ENCODE measurements at places on chromosomes 1 and 21.

GRCh38 chr1:165842023-165842670, 14.7 kb downstream of the UCK2 start:
- DNase-seq: no peak

DNA sequence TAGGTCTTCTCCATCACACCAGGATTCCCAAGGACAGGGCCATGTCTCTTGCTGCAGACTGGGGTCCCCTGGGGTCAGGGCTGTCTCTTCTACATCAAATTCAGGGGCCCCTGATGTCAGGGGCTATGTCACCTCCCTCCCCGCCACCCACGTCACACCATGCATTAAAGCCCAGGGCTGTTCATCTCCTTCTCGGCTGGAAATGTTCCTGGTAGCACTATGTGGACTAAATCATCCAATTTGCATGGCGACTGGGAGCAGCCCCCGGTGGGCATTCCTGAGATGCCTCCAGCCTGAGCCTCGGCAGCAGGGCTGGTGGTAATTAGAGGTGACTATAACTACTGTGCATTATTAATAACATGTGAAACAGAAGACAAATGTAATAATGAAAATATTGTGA, 151.7 kb upstream of the HMGB4 start:
- DNase-seq: no peak

GRCh38 chr1:25680701-25681100, 64.1 kb downstream of the MAN1C1 start:
- no peak for DNase-seq

DNA sequence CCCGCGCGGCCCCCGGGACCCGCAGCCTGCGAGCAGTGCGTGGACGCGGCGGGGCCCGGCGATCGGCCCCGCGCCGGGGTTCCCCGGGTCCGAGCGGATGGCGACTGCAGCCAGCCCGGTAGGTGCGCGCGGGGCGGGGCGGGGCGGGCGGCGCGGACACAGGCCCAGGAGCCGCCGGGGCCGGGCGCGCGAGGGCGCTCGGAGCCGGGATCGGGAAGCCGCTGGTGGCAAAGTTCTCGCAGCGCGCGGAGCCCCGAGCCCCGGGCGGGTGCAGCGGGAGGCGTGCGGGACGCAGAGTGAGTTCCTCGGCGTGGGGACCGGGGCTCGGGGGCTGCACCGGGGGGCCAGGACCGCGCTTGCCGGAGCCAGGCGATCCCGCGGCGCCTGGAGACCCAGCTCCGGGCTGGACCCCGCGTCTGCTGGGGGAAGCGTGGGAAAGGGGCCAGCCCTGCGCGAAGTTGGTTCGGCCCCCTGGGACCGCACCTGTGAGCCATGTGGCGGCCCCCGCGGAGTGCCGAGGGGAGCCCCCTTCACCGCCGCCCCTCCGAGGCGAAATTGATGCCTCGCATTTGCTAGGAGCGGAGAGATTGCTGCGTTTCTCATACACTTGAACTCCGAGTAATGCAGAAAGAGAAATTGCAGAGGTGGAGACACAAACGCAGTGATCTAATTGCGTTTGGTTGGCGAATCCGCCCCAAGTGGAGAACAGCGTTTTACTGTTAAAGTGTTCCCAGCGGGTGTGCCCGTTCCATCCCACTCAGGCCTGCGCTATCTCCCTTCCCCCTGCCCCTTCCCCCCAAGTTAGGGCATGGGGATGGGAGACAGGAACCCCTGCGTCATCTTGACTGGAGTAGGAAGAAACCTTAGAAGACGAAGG, 228.9 kb upstream of the TMEM51 start:
- DNase-seq: peak; percentile 74

DNA sequence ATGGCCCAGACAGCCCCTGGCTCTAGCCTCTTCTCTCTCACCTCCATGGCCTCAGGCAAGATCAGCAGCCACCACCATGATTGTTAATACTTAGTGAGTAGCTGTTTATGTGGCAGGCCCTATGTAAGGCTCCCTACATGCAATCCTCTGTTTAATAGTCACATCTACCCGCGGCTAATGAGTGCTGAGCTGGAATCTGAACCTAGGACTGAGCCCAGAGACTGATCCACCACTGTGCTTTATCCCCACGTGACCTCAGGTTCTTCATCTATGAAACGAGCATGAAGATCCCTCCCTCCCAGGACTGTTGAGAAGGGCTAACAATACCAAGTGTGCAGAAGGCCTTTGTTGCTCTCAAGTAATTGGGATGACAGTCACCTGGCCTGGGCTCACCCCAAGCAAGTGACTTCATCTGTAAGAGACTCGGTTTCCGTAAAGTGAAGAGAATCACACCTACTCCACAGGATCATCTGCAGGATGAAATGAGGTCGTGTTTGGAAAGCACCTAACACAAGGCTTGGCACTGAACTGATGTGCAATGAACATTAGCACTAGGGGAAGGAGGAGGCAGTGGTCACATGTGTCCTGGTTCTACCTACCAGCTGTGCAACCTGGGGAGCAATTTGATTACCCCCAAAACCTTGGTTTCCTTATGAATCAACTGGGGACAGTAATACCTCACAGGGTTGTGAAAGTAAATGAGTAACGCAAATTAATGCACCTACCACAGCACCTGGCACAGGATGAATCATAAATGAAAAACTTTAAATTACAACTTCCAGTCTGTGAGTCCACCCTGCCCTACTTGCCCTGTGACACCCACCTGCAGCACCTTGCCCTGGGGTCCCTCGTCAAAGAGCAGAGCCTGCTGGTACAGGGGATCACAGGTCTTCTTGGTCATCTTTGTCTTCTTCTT, 37.2 kb downstream of the RIMS3 start:
- DNase-seq: no peak

- no peak for DNase-seq
Observed at GRCh38 chr1:188314557-188315137, 1485.9 kb downstream of the PLA2G4A start.

DNA sequence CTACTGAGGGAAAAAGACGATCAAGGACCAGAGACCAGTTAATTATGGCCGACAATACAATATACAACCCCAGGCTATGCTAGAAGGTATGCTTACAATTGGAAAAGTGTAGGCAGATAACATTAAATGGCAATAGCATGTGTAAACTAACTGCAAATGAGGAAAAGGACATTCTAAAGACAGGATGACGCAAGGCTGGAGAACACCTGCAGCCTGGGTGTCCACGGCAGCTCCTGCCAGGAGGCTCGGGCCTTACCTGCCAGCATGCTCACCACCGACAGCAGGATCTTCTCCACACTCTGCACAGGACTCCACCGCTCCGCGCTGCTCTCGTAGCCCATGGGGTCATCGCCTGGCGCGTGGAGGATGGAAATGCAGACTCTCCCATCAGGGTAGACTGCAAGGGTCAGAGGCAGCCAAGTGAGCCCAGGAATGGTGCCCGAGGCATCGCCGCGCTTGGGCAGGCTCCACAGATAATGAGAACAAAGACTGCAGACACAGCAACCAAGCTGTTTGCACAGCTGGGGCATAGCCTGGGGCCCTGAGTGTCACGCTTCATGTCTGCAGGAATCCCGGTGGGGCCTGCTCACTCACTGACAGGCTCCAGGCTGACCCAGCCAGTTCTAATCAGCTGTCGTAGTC, 28.2 kb downstream of the UBE2G2 start:
- DNase-seq: no peak

DNA sequence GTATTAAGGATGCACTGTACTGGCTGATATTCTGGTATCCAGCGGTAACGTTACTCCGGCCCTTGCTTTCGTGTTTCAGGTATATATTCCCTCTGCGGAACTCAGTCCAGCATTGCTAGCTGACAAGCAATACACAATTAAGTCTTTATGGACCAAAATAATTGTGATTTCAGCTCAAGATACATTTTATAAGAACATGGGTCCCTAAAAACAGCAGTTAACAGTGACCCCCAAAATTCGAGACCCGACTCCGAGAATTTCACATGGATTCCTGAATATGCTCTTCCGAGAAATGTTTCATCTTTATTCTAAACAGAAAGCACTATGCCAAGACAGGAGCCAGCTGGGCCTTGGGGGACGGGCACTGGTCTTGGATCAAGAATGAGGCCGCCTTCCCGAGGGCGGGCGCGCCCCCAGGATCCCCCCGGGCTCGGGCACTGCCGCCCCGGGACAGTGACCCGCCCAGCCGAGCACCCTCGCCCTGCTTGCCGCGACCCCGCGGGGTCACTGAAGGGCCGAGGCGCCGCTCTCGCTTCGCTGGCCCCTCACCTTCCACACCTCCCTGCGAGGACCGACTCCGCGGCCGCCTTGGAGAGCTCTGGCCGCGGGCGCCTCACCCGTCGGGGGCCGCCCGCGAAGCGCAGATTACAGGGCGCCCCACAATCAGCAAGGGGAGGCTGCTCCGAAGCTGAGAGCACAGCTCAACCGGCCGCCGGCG, 610 bp downstream of the SCYL3 start:
- no peak for DNase-seq

GRCh38 chr21:28136656-28137255, 855.9 kb downstream of the LTN1 start:
- DNase-seq: no peak

- no peak for DNase-seq
Observed at GRCh38 chr1:70866542-70867264, 180.9 kb downstream of the PTGER3 start.

- DNase-seq: no peak
Observed at GRCh38 chr1:77560741-77561140, 121.7 kb downstream of the ZZZ3 start.

DNA sequence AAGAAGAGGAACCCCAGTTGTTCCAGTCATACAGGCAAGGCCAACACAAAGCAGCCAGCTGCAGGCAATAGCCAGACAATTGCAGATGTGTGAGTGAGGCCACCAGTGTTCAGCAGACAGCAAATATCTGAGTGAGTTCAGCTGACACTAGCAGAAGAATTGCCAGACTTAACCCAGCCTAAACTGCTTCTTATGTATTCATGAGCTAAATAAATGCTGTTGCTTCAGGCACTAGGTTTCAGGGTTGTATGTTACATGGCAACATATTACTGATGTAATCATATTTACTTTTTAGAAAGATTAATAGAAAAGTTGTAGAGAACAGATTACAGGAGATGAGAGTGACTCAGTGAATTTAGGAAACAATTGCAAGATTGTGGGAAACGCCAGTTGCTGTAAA, 129.8 kb upstream of the CHODL start:
- peak; percentile 50 for DNase-seq

- no peak for DNase-seq
Observed at GRCh38 chr1:10429868-10430215, 391 bp upstream of the CENPS start.

GRCh38 chr1:50417946-50418599, 5.2 kb downstream of the DMRTA2 start:
- DNase-seq: no peak

DNA sequence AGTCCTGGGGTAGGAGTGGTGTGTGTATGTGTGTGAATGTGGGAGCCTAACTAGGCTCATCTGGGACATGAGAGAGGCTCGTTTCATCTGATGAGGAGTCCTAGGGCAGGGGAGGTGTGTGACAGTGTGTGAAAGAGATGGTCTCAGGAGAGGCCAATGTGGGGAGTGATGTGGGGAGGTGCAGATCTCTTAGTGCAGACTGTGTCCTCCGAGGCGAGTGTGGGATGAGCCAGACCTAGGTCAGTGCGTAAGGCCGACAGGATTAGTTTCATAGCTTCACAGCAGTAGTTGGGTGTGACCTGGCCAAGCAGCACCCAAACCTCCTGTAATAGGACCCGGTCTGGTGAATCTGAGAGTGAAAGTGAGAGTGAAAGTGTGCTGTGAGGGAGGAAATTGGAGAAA, 94.7 kb downstream of the LIPI start:
- DNase-seq: no peak

- no peak for DNase-seq
Observed at GRCh38 chr1:51686450-51686849, 69.6 kb downstream of the OSBPL9 start.

- DNase-seq: no peak
Observed at GRCh38 chr1:184225283-184226099, 161.3 kb upstream of the C1orf21 start.

GRCh38 chr1:205842229-205842628, 7.7 kb downstream of the PM20D1 start:
- no peak for DNase-seq

GRCh38 chr1:91123773-91124172, 101.9 kb upstream of the ZNF644 start:
- no peak for DNase-seq

DNA sequence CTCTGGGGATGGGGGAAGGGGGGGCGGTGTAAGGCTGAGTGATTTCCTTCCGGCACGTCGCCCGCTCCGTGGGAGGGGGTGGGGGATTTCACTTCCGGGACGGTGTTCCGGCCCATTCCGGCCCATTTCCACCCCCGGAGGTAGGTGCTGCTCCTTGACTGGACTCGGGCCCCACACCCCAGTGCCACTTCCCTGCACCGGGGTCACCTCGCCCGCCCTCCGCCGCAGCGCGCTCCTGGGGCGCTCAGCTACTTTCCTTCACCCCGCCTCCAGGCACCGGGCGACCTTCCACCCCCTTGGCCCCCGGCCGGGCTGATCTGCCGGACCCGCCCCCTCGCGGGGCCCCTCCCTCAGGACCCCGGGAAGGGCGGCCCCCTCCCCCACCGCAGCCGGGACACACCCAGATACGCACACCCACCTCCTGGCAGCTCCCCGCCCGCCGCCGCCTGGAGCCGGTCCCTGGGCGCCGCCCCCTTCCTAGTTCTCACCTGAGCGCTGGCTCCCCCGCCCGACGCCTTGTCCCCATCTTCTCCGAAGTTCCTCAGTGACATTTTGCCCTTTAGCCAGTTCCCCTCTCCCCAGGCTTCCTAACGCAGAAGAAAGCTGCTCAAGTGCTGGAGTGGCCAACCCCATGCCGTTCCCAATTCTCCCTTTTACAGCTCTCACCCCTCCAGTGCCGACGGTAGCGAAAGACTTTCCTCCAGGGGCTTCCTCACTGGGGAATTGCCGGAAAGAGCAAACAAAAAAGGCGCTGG, at the start of gene ZBTB37:
Gene ZBTB37 (plus strand): TSS at position 115 of the 755 bp plus-strand sequence. CDS start 1,846 bp downstream, outside the sequence.
- peak; percentile 50 for DNase-seq

- DNase-seq: no peak
Observed at GRCh38 chr1:52059321-52059720, 3.2 kb downstream of the BTF3L4 start.

DNA sequence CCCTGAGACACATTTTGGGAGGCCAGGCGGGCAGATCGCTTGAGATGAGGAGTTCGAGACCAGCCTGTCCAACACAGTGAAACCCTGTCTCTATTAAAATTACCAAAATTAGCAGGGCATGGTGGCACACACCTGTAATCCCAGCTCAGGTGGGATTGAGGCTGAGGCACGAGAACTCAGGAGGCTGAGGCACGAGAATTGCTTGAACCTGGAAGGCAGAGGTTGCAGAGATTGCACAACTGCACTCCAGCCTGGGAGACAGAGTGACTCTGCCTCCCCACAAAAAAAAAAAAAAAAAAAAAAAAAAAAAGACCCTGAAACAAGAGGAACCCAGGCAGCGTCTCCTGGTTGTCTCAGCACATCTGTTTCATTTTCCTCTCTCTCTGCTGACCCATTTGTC, 24.2 kb downstream of the PGM1 start:
- DNase-seq: no peak
